ENCODE measurements at places on chromosomes 6 and 20.

- DNase-seq: no peak
Observed at GRCh38 chr6:41226752-41227151, 1.4 kb upstream of the TREML4 start.

GRCh38 chr6:53795702-53796450 lies 1.1 kb downstream of the LRRC1 start:
- no peak for DNase-seq

- no peak for DNase-seq
Observed at GRCh38 chr6:161549977-161550655, 276.3 kb upstream of the AGPAT4 start.

GRCh38 chr6:132061381-132061780 lies 110.2 kb upstream of the CCN2 start:
- no peak for DNase-seq

DNA sequence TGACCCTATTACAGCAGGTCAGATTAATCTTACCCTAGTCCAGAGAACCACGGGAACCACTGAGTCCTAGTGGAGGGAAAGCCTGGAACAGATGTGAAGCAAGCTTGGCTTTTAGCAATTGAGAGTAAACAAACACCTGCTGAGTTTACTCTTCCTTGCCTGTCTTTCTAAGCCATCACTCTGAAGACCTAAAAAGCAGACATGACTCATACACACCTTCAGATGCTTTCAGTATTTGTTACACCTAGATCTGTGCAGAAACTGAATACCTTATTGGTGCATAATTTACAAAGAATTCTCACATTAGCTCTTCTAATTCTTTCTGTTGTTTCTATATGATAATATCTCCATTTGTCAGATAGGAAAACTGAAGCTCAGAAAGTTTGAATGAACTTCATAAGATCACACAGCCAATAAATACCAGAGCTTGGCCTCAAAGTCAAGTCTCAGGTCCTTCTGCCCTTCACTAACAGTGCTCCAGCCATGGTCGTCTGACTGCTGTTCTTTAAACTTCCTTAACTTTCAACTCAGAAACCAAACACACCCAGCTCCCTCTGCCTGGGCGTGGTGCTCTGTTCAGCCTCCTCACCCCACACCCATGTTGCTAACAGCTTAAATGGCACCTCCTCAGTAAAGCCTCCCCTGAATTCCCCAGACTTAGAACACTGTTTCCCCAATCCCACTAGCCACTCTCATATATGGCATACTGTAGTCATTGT lies 8.6 kb upstream of the GABBR1 start:
- no peak for DNase-seq

DNA sequence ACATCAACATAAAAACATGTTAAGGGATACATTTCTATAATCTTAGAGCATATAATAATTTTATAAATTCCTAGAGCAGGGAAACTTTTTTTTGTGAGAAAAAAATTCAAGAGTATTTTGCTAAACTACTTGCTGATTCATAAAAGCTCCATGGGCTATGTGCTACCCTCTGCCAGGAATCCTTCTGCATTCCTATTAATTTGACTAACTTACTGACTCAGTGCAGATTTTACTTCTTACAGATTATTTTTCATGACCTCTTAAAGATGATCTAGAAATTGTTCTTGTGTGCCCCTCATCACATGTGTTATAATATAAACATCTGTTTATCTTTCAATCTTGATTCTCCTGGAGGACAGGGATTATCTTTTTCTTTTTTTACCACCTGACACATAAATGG lies 5.7 kb downstream of the VTA1 start:
- no peak for DNase-seq

DNA sequence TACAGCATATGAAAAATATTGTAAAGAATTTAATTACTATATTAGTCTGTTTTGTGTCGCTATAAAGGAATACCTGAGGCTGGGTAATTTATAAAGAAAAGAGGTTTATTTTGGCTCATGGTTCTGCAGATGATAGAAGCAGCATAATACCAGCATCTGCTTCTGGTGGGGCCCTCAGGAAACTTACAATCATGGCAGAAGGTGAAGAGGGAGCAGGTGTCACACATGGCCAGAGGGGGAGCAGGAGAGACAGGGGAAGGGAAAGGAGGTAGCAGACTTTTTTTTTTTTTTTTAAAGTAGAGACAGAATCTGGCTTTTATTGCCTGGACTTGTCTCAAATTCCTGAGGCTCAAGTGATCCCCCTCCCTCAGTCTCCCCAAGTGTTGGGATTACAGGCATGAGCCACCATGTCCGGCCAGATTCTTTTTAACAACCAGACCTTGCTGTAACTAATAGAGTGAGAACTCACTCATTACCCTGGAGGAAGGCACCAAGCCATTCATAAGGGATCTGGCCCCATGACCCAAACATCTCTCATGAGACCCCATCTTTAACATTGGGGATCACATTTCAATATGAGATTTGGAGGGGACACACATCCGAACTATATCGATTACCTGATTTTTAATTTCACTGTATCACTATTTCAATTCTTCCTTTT lies 64.6 kb downstream of the MAN1A1 start:
- DNase-seq: no peak

- no peak for DNase-seq
Observed at GRCh38 chr6:79173378-79173777, 61.1 kb downstream of the HMGN3 start.

All from GM13977 (cell line).